ENCODE measurements at places on chromosomes 13 and 19.

DNA sequence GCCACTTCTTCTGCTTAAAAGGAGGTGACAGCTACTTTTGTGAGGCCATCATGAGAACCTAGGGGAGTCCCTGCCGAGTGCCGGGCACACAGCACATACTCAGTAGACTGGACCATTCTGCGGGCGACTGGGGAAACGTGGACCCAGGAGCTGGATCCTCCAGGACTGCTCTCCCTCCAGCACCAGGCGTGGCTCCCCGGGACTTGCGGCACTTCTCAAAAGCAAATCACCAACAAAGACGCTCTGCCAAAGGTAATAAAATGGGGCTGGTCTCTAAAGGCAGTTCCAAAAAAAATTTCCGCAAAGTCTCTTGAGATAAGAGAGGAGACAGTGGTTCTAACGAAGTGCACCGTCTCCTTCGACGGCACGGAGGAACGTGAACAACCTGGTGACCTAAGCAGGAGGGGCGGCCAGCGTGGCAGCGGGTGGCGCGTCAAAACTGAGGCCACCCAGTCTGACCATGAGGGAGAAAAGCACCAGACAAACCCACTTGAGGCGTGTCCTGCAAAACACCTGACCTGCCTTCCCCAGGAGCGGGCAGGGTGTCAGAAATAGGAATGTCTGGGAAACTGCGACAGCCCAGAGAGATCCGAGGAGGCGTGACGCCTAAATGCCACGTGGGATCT is 1.4 kb upstream of the TMPRSS9 start:
- no peak for DNase-seq

DNA sequence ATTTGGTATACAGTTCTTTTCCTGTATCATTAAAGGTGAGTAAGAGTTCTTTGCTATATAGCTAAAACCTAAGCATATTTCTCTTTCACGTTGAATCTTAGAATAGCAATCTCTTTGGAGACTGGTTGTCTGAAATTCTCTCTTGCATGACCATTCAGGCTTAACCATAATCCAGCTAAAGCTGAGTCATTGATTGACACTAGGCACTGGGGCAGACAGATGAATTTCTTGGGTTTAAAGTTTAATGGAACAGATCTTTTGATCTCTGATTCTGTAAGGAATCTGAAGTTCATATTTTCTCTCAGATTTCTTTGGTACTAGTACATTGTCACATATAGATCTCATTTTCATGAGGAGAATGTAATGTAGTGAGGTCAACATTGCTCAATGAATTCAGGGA is 397.3 kb upstream of the MIR17HG start:
- DNase-seq: no peak

- DNase-seq: no peak
Observed at GRCh38 chr19:4508698-4509097, 9.6 kb downstream of the PLIN4 start.

DNA sequence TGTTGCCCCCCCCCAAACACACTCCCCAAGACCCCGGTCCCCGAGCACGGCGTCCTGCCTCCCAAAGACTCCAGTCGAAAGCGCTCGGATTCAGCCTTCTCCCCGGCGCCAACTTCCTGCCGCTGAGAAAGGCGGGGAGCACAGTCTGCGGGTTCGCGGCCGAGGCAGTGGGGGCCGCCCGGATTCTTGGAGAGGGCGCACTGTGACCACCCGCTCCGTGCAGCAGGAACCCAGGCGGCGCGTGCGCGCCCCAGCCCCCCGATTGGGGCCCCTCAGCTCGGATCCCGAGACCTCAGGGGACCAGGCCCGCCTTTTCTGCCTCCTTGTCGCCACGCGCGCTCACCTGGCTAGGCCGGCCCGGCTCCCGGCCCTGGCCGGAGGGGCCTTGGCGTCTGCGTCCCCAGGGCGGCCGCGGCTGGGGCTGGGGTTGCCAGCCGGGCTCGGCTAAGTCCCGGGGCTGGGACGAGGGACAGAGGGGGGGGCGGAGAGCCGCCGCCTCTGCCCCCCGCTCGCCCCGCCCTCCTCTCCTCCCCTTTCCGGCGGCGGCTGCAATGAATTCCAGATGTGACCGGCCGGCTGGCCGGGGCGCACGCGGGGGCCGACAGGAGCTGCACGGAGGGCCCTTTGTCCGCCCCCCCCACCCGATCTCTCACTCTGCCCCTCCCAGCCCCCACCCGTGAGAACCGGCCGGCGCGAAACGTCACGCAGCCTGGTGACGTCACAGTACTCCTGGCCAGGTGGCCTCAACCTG is at the start of gene S1PR2:
S1PR2 (minus strand) TSS at position 471 of the 751 bp plus-strand sequence. CDS start 6,426 bp downstream, outside the sequence.
- peak; percentile 89 for DNase-seq

GRCh38 chr19:44738136-44738535 is 10.4 kb upstream of the BCL3 start:
- DNase-seq: no peak

- no peak for DNase-seq
Observed at GRCh38 chr19:17794731-17795494, at the start of gene B3GNT3. Gene B3GNT3, plus strand, starts transcription at chr19:17795138. Its CDS starts 12,670 bp downstream, at chr19:17807808.

DNA sequence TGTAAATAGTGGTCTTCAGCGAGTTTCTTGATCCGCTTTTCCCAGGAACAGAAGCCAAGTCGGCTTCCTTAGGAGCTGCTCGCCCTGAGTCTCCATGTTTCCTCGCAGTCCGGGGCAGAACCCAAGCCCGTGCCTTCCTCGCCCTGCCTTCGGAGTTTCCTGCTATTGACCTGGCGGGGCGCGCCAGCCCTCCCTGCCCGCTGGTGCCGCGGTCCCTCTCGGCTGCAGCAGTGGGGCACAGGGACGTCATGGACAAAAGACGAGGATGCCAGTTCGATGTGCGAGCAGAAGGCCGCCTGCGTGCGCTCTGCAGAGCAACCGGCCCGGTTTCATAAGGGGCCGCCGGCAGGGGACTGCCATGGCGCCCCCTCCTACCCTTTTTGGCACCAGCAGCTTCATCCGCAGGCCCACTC is 156.6 kb downstream of the TM9SF2 start:
- peak; percentile 34 for DNase-seq

DNA sequence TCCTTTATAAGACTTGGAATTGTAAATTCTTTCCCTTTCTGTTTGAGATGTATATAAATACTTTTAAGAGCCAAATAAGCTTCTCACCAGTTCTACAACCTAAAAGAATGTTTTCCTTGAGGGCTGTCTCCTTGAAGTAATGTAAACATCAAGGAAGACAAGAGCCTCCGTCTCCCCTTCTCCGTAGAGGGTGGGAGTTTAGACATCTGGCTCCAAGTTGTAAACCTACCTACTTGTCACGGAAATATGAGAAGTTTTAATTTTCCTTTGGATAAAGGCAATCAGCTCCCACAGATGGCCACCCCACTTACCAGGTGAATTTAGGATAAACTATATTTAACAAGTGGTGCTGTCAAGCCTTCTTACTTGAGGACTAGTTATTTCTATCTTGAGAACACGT is 237.9 kb downstream of the NALCN start:
- DNase-seq: no peak

- no peak for DNase-seq
Observed at GRCh38 chr19:56156768-56157167, 15.7 kb downstream of the ZNF444 start.

GRCh38 chr19:10891405-10892086 is 20.2 kb downstream of the CARM1 start:
- DNase-seq: no peak

DNA sequence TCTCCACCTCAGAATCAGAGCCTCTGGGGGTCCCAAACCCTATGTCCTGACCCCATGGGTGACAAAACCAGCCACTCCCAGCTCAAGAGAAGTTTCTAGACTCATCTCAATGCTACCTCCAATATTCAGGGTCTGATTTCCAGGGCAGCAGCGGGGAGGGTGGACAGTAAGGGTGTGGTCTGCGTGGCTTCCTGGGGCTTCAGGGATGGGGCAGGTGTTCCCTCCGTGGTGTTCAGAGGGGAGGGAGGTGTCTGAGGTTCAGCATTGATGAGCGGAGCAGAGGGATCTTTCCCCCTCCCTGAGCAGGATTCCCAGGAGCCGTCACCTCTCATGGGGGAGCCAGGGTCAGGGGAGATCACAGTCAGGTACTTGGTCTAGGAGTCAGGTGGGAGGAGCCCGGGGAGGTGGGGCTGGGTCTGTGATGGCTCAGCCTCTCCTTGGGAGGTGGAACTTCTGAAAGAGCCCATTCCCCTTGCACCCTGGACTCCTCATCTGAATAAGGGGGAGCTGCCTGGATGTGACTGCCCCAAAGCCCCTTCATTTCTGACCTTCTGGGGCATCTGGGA is 2.9 kb downstream of the LILRA2 start:
- no peak for DNase-seq

GRCh38 chr19:9658769-9659168 is 16.1 kb downstream of the ZNF562 start:
- DNase-seq: no peak

DNA sequence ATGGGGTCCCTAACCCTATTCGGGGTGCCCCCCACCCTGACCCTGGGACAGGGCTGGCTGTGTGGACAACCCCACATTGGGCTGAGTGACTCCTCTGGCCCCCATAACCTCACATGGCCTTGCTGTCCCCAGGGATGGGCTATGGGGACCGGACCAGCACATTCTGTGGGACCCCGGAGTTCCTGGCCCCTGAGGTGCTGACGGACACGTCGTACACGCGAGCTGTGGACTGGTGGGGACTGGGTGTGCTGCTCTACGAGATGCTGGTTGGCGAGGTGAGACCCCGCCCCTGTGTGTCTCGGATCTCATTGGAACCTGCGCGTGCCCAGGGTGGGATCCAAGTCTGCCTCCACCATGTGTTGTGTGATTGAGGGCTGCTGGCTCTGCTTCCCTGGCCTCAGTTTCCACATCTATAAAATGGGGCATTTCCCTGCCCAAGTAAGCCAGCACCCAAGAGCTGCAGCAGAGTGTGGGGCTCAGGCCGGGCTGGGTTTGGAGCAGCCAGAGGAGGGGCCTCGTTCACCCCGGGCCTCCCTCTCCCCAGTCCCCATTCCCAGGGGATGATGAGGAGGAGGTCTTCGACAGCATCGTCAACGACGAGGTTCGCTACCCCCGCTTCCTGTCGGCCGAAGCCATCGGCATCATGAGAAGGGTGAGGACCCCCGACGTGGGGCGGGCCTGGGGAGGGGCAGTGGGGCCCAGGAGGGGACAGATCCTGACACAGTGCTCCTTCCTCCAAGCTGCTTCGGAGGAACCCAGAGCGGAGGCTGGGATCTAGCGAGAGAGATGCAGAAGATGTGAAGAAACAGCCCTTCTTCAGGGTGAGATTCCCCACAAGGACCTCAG is 4.9 kb downstream of the PTGER1 start:
- DNase-seq: no peak

GRCh38 chr19:15684828-15685227 is 11.9 kb downstream of the CYP4F12 start:
- no peak for DNase-seq

DNA sequence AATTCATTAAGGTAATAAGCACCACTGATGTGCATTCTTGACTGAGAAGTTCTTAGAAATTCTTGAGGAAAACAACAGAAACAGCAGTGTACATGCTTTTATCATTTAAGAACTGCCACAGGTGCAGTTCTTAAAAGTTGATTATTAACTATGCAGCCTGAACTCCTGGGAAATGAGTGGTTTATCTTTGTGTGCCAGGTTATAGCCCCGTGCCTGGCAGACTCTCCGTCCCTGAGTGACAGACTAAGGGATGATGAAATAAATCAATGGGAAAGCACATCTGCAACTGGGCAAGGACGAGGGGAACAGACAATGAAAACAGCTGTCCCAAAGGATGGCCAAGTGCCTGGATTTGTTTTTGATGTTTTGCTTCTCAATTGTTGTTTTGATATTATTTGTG is 84.4 kb upstream of the SPATA13 start:
- DNase-seq: no peak

DNA sequence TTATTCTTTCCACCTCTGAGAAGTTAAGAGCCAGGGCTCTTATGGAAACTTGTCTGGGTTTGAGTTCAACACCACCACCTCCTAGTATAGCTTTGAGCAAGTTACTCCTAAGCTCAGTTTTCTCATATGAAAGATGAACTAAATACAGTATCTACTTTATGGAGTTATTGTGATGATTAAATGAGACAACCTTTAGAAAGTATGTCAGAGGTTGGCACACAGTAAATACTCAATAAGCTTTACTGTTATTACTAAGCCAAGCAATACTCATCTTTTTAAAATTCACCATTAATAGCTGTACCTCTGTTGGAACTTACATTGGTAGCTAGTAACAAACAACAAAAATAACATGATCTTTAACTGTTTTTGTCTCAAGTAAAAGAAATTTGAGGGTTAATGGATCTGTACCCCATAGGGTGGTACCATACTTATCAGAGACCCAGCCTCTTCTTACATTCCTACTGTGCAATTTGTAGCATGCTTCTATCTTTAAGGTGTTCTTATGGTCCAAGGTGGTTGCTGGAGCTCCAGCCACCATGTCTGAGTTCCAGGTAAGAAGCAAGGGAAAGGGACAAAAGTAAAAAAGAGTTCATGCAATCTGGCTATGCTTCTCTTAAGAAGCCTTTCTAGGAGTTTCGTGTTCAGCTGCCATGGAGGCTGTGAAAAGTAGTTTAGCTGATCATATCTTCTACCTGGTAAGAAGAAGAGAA is 24.1 kb upstream of the NDFIP2 start:
- DNase-seq: no peak

- peak; percentile 85 for DNase-seq
Observed at GRCh38 chr19:10431943-10432735, 11.8 kb downstream of the PDE4A start.

DNA sequence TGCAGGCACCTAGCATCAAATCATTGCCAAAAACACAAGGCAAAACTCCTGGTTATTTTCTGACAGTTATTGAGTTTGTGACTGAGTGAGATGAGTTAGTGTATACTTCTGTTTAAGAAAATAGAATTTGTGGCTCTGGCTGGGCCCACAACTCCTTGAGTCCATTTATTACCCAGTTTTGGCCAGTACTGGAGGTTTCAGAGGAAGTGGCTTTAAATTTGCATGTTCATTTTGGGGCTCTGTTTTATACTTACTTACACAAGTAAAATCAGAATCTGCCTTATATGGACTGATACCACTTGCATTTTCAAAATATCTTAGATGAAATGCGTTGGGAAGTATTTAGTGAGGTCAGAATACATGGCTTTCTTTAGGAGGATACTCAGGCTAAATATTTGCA is 29.0 kb downstream of the TNFSF11 start:
- no peak for DNase-seq

GRCh38 chr13:104816726-104817125 is 1718.7 kb downstream of the EFNB2 start:
- DNase-seq: no peak

GRCh38 chr13:78193846-78194245 is 275.2 kb upstream of the EDNRB start:
- no peak for DNase-seq

- DNase-seq: no peak
Observed at GRCh38 chr13:49502954-49503353, 7.2 kb downstream of the PHF11 start.

- DNase-seq: no peak
Observed at GRCh38 chr19:17491287-17491686, 20.2 kb upstream of the PGLS start.

- no peak for DNase-seq
Observed at GRCh38 chr19:51185069-51185867, 39.6 kb upstream of the CD33 start.

DNA sequence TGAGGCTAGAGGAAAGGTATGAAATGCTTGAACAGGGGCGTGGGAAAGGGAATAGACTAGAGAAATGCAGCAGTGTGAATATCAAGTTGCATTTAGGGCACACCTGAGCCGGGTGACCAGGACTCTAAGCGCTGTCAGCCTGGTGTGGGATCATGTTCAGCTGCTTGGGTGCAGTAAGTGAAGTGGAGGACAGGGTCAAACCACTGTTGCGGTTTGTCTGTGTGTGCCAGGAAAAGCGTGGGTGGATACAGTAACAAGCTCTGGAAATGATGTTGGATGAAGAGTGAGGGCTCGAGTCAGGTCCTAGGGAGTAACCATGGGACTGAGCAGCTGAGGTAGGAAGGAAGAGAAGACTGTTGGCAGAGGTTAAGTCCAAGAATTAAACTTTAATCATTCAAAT is 15.8 kb downstream of the DGKH start:
- no peak for DNase-seq

- DNase-seq: no peak
Observed at GRCh38 chr19:6038634-6039405, 60.9 kb upstream of the RANBP3 start.
